HT1080 (cell line): ENCODE measurements at places on chromosomes 7 and 10.
A peak's percentile ranks its signal among the peaks of the same experiment; 100 is the strongest.

- DNase-seq = peak; percentile 28
Measured at GRCh38 chr10:36475746-36476145, 649.7 kb upstream of the ANKRD30A start.

DNA sequence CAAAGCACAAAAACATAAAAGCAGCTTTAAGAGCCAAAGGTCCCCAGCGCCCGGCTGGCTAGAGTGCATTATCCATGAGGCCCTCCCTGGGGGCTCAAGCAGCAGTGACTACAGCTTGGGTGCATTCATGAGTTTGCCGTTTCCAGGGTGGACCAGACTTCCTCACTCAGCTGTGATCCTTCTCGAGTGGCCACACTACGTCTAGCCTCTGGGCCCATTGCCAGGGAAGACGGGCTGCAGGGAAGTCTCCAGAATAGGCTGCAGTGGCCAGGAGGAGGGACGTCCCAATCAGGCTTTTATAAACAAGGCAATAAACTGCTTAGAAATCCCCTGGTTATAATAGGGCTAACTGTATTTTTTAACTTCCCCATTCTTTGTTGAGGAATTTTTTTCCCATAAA lies 89.4 kb upstream of the C1QL3 start:
- no peak for DNase-seq

GRCh38 chr7:28707291-28707690 lies 250.8 kb downstream of the TRIL start:
- DNase-seq = no peak

GRCh38 chr10:8278099-8278498 lies 223.6 kb downstream of the GATA3 start:
- DNase-seq = no peak

GRCh38 chr10:11509036-11509435 lies 102.4 kb downstream of the USP6NL start:
- DNase-seq = no peak

DNA sequence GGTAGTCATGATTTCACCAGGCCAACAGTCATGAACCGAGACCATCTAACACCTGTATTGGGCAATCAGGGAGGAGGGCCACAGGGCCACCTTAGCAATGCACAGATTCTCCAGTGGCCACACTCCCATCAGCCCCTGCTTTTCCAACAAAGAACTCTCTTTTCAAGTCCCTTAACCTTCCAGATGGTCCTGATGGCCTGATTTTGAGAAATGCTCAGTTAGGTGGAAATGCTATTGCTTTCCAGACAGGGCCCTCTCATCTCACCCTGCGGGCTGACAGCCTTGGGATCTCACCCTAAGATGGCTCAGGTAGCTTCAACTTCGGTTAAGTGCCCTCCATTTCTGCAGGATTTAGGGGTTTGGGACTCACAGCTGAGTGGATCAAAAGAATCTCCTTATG lies 131.9 kb upstream of the PRR15 start:
- DNase-seq = no peak

DNA sequence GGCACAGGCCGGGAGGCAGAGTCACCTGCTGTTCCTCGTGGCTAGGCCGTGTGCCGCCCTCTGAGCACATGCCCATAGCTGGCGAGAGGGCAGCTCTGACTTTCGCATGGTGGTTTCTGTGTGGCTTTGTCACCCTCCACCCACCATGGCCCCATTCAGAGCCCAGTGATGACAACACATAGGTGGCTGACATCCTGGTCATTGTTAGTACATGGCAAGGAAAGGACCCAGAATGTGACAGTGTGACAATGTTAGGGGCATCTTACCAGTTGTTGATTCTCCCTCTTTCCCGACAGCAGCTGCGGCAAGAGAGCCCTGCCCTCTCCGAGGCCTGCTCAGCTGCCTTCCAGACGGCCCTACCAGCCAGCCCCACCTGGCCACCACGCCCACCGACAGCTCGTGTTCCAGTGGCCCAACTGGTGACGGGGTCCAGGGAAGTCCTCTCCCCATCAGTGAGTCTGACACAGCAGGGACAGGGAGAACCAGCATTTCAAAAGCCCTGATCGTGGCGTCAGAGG lies 52.2 kb downstream of the ZNF467 start:
- no peak for DNase-seq

- DNase-seq = no peak
Measured at GRCh38 chr7:130598056-130598455, 70.5 kb downstream of the COPG2 start.

DNA sequence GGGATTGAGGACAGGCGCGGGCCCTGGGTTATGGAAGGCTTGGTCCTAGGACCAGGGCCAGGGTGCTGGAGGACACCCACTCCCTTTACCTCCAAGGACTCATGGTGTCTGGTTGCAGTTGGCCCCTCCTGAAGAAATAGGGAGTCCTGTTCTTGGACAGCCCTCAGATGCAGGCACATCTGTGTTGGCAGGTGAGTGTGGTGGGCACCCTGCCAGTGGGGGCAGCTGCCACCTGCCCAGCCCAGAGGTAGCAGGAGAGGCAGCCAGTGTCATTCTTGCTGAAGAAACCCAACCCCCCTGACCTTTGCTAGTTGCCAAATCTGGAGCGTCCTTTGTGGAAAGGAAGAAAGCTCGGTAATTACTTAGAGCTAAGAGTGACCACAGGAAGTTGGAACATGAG lies 8.3 kb downstream of the GALNT17 start:
- no peak for DNase-seq

- peak; percentile 88 for DNase-seq
Measured at GRCh38 chr7:138738551-138739335, 37.6 kb upstream of the SVOPL start.
